MV-4-11 (cell line): ENCODE measurements at places on chromosomes 13 and 19.

GRCh38 chr13:46487748-46488147 is 65.2 kb upstream of the LRCH1 start:
- no peak for DNase-seq

GRCh38 chr19:8208922-8209461 is at the start of gene CERS4:
CERS4 (plus strand) TSS chr19:8209370; CDS start chr19:8251077, 41,707 bp downstream.
- no peak for DNase-seq

DNA sequence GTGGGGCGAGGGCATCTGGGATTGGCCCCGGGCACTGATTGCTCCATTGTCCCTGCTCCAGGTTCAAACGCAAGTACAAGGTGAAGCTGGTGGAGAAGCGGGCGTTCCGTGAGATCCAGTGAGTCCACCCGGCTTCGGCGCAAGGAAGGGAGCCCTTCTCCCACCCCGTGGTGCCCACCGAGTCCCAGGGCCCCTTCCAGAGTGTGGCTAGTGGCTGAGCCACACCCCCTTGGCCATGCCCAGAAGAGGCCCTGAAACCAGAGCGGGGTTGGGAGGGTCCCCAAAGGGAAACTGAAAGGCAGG is 11.2 kb downstream of the NOP53 start:
- DNase-seq = no peak

DNA sequence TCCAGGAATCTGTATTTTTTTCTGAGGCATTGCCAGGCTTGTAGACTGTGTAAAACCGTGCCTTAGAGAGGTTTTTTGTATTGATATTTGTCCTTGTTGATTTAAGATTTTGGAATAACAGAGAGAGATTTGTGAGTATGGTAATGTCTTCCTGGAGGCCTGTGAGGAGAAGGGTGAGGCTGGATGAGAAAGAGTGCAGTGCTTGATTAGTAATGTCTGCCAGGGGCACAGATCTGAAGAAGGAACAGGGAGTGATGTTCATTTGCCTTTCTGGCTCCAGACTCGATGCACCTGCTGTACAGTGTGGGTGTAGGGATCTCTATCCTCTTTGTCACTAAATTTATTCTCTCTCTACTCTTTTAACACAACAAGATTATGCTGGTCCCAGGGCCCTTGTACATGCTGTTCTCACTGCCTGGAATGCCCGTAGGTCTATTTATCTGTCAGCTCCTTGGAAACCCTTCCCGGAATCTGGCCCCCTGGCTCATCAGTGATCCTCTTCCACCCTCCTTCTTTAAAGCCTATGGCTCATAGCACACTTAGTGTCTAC is 4.2 kb downstream of the FIZ1 start:
- no peak for DNase-seq

GRCh38 chr13:39345982-39346381 is 257.0 kb downstream of the LHFPL6 start:
- DNase-seq = peak; percentile 3

- DNase-seq = peak; percentile 91
These were observed 727.7 kb downstream of the UQCRFS1 start for GRCh38 chr19:28485292-28485691.

DNA sequence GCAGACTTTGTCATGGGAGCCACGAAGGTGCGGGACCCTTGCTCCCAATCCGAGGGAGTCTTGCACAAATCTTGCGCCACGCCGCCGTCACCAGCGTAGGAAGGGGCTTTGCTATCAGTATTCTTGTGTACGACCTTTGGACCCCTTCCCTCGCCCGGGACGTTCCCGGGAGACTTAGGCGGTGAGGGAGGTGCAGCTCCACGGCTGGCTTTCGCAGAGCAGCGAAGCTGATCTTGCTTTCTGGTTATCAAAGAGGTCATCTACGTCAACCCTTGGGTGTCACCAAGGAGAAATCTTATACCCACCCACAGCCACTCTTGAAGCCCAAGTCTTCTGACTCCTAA is 583 bp downstream of the TECR start:
- peak; percentile 52 for DNase-seq

DNA sequence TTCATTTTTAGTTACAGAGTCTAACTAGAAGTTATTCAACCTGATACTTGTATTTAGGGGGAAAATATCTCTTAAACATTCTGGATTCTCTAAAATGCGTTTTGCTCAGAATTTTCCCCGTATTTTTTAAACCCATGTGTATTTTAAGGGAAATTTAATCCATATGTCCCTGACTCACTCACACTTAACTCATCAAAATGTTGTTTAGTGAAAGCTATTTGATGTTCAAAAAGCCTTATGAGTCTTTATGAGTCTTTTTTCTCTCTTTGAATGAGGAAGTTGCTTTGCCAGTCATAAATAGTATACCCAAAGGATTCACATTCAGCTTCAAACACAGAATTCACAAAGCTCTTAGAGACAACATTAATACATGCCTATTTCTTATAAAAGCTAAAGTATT is 16.4 kb downstream of the MAB21L1 start:
- DNase-seq = no peak

DNA sequence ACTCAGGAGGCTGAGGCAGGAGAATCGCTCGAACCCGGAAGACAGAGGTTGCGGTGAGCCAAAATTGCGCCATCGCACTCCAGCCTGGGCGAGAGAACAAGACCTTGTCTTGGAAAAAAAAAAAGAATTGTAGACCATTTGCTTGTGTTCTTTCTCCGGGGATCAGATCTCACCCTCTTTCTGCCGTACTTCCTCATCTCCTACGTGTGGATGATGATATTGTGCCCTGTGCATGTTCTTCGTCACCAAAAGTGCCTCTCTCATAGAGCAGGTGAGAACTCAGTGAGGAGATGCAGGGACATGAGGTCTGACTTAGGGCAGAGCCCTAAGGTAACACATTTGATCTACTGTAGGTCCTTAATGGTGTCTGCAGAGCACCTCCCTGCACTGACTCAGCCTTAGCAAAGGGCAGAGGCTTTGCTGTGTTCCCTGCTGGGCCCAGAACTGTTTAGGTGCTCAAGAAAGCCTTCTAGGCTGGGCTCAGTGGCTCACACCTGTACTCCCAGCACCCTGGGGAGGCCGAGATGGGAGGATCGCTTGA is 1.3 kb downstream of the APOC2 start:
- peak; percentile 97 for DNase-seq
